ENCODE measurements at places on chromosomes 3 and 15.

DNA sequence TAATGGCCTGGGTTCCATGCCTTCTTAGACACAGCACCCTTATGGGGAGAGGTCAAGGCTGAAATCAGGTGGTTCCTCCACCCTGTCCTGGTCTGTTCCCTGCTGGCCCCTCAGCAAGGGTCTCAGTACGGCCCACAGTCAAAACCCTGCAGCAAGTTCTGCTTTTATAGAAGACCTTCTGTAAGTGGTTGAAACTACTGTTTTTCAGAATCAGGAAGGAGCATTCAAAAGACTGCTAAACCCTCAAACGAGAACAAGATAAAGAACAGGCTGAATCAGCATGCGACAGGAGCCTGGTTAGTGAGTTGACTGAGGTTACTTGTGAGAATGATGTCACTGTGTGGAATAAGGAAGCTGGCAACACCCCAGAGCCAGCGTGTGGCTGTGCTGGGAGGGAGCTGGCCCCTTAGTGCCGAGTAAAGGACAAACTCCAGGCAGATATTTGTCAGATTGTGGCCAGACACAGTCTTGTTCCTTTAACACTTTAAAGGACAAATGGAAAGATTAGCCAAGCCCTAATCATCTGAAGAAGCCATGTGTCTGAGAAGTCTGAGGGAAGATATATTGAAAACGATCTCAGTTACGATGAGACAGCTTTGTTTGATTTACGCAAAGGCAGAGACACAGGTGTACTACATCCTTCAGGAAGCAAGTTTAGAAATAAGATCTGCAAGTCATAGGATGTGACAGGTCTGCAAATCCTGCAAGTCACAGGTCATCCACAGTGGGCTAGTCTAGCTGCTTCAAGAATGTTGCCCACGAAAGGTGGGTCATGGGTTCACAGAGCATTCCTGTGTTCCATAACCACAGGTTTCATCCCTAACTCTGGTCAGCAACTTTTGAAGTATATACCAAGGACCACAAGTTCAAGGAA lies 54.0 kb downstream of the B3GNT5 start:
- no peaks in the 10 kb centered on the region for H3K27me3 ChIP-seq
- peaks cover 9% of the 10 kb centered on the region for H3K36me3 ChIP-seq
- DNase-seq, result peak; percentile 28
- peak overlapping the region; percentile 53 for H3K4me3 ChIP-seq
- peak overlapping the region; percentile 72 for H3K27ac ChIP-seq

DNA sequence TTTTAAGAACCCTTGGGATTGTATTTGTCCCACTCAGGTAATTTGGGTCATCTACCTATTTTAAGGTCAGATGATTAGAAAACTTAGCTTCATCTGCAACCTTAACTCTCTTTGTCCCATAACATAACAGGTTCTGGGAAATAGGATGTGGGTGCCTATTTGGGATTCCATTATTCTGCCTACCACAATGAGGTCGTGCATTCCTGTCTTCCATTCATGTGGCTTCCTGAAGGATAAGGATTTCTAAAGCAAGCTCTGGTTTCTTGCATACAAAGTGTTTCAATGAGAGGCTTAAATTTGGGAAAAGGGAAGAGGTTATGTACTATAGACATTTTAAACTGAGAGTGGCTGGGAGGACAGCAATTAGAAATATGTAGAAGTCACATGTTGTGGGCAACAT lies 190.3 kb downstream of the MCTP2 start:
- H3K4me3 ChIP-seq, result no peak overlapping the region
- peak overlapping the region; percentile 4 for H3K27ac ChIP-seq
- peaks cover 37% of the 10 kb centered on the region for H3K36me3 ChIP-seq
- H3K27me3 ChIP-seq, result no peaks in the 10 kb centered on the region

DNA sequence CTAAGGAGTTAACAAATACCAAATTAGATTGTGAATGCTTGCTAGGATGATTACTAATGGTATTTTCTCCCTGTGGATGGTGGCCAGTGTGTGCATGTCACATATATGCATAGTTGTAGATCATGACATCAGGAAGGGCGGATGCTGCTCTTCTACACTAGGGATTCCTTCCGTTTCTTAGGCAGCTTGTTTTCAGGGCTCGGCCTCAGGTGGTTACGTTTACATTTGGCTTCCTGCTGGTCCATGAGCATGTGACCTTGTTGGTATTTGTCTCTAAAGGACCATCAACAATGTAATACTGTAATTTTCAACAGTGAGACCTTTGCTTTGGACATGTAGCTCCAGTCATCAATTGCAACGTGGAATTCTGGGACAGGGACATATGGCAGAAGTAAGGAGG lies 221.4 kb downstream of the NR1D2 start:
- H3K36me3 ChIP-seq, result no peaks in the 10 kb centered on the region
- no peak overlapping the region for H3K4me3 ChIP-seq
- no peak overlapping the region for H3K27ac ChIP-seq
- no peaks in the 10 kb centered on the region for H3K4me1 ChIP-seq

- H3K27me3 ChIP-seq, result no peaks in the 10 kb centered on the region
- DNase-seq, result peak; percentile 25
- no peak overlapping the region for H3K4me3 ChIP-seq
These were observed 24.4 kb upstream of the OCA2 start for GRCh38 chr15:28123408-28124023.

GRCh38 chr15:90145259-90145658 lies 43.0 kb upstream of the IDH2 start:
- no peak overlapping the region for H3K27ac ChIP-seq
- H3K36me3 ChIP-seq, result peaks cover 3% of the 10 kb centered on the region
- H3K27me3 ChIP-seq, result no peaks in the 10 kb centered on the region

DNA sequence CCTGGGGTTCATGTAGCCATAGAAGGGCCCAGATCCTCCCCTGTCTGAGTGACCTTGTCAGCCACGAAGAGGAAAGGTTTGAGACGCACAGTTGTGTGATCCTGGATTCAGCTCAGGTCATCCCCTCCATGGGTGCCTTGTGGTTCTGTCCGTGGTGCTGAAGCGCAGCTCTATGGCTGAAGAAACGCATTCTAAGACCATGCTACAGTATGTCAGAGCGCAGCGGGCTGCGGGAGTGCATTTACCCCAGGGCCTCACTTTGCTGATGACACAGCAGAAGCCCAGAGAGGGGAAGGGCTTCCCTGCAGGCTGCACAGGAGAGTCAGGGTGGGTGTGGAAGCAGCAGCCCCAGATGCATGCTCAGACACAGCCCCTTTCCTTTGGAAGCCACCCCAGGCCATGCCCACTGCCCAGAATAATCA lies 68.8 kb upstream of the IQSEC1 start:
- no peak for DNase-seq
- no peaks in the 10 kb centered on the region for H3K4me1 ChIP-seq
- no peak overlapping the region for H3K27ac ChIP-seq
- no peaks in the 10 kb centered on the region for H3K27me3 ChIP-seq

DNA sequence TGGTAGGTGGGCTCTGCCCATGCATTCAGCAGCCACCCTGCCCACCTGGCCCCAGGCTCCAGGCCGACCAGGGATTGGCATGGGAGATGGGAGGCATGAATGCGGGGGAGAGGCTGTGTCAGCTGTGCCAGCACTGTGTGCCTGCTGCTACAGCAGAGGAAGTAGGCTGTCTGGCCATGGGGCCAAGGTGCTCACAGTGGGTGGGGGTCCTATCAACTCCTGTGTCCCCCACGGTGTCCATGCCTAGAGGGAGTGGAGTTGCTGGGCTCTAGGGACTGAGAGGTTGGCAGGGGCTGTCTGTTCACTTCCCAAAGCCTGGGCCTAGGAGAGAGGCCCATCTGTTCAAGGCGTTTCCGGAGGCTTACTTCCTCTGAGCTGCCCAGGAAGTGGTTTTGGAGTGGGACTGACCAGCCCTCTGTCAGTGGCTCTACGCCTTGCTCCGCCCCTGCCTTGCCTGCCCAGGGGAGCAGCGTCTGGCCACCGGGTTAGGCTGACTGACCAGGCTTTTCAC lies 5.8 kb downstream of the PRKCD start:
- H3K4me1 ChIP-seq, result peaks cover 64% of the 10 kb centered on the region
- DNase-seq, result no peak
- no peak overlapping the region for H3K4me3 ChIP-seq
- peaks cover 1% of the 10 kb centered on the region for H3K27me3 ChIP-seq

DNA sequence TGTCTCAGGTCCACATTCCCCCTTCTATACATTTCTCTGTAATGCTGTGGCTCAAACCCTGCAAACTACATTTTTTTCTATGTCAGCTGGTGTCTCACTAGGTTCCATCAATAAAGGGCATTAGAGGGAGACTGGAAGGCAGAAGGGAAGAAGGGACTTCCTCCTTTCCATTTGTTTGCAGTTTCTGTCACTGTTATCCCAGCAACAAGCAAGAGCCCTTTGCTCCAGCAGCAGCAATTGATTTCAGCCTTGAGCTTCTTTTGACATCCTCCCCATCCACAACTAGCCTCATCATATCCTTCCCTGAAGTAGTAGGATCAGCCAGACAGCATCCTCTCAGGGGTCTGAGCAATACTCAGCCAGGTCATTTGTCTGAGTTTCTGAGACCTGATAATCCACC lies 5.3 kb upstream of the NCK1 start:
- no peak for DNase-seq
- H3K4me3 ChIP-seq, result no peak overlapping the region
- peaks cover 11% of the 10 kb centered on the region for H3K36me3 ChIP-seq
- H3K27me3 ChIP-seq, result no peaks in the 10 kb centered on the region
- peaks cover 49% of the 10 kb centered on the region for H3K4me1 ChIP-seq
- H3K27ac ChIP-seq, result no peak overlapping the region

DNA sequence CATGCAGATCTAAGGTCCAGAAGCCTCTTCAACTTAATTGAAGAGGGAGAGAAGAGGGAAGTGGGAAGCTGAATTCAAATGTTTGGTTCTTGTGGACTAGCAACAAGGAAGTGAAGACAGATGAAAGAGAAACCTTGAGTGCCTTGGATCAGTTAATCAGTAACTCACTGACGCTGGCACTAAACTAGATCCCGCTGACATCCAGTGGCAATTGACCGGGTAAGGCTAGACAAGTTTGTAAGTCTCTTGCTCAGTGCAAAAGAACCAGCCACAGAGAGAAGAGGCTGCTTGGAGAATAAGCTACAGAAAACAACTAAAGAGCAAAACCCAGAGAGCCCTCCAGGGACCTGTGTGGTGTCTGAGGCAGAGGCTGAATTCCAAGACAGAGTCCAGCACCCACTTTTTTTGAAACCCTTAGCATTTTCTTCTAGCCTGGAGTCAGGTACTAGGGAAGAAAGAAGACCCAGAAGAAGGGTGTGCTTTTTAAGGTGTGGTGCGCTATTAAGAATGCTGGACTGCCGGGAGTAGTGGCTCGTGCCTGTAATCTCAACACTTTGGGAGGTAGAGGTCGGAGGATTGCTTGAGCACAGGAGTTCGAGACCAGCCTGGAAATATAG lies 6.9 kb downstream of the PLCH1 start:
- H3K4me3 ChIP-seq, result no peak overlapping the region
- no peaks in the 10 kb centered on the region for H3K36me3 ChIP-seq
- no peak for DNase-seq
- H3K27me3 ChIP-seq, result peaks cover 33% of the 10 kb centered on the region
- H3K27ac ChIP-seq, result no peak overlapping the region

GRCh38 chr3:184748219-184749135 lies 36.6 kb upstream of the MAGEF1 start:
- no peak for DNase-seq
- peak overlapping the region; percentile 41 for H3K27ac ChIP-seq
- H3K36me3 ChIP-seq, result no peaks in the 10 kb centered on the region

DNA sequence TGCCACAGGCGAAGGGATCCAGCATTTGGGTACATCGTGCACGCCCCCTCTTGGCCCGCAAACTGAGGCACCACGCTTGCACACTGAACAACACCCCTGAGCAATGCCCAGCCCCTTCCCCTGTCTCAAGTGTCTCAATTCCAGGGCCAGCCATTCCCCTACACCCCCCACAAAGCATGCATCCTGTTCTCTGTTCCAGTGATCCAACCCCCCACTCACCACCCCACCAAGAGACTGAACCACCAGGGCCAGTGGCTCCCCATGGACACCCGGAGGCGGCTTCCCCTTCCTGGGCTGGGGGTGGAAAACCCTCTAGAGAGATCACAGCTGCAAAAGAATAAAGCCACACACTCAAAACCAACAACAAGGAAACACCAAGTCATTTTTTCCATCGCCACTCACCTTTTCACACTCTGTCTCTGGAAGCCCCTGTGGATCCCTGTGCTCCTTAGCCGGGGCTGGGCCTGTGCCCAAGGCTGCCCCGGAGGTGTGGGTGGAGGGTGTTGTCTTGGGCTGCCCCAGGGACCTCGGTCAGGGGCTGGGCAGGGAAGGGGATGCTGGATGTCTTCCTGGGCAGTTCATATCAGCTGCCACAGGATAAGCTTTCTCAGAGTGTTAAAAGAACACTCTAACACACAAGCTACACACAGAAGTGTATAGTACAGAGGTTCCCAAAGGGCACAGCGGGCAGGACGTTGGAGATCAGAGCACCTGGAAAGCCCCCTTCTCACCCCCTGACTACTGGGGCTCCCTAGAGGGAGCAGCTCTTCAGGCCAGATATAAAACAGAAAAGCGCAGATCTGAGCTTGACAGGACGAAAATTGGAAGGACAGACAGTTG lies 92.5 kb downstream of the CHSY1 start:
- H3K36me3 ChIP-seq, result peaks cover 14% of the 10 kb centered on the region
- peak; percentile 47 for DNase-seq
- H3K27me3 ChIP-seq, result no peaks in the 10 kb centered on the region

DNA sequence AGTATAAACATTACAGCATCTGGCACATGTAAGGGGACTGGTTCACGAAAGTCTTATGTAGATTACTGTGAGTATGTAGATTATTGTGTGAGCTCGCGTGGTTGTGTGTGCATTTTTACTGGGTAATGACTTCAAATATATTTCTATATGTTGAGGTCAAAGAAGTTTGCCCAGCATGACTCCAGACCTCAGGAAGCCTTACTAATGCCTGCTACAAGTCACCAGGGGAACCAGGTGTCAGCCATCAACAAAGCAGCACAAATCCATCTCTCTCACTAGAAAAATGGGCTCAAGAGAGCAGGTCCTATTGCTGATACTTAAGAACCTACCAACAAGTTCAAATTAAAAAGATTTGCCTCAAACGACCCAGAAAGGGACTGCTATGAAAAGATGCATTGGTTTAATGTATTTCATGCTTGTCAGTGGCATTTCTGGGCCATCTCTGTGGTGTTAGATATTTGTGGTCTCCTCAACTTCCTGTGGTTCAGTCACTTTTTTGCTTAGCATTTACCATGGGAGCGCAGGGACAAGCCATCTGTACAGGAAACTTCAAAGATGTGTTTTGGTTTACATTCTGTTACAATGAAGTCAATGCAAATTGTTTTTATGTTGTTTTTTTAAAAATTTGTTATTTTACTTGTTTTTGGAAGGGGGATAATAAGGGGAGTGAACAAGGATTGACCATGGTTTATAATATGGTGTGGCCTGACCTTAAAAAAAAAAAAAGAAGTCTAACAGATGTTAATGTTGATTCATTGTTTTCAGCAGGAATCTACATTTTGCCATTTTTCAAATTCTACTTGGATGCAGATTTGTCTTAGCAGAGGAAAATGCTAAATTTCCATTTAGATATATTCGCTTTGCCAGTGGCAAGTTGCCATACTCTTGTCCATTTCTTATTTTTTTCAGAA lies 172.1 kb upstream of the ADAMTS9 start:
- no peaks in the 10 kb centered on the region for H3K36me3 ChIP-seq
- no peaks in the 10 kb centered on the region for H3K4me1 ChIP-seq
- H3K27ac ChIP-seq, result no peak overlapping the region
- no peak for DNase-seq

- peaks cover 7% of the 10 kb centered on the region for H3K36me3 ChIP-seq
- no peak for DNase-seq
- H3K27ac ChIP-seq, result no peak overlapping the region
- no peaks in the 10 kb centered on the region for H3K27me3 ChIP-seq
- peaks cover 70% of the 10 kb centered on the region for H3K4me1 ChIP-seq
- H3K4me3 ChIP-seq, result no peak overlapping the region
These were observed 23.3 kb downstream of the AKAP13 start for GRCh38 chr15:85403745-85404144.
